Astrocyte of the spinal cord (primary cell): ENCODE measurements at places on chromosomes 1 and 21.

- DNase-seq, result no peak
Observed at GRCh38 chr1:147719029-147719698, 41.2 kb downstream of the GJA5 start.

DNA sequence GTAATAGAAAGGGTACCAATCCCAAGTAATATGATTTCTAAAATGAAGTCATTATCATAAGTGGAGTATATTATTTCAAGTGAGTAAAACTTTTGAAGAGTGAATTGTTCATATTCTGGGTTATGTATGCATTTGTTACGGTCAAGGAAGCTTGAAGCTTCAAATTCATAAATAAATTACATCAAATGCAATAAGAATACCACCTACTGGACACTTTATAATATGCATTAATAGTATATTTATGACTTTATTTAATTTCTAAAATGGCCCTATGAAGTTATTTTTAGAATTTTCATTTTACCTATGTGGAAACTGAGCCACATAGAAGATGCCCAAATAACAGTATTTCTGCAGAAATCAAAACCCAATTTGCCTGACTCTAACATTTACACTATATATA, 260.6 kb downstream of the SMYD3 start:
- DNase-seq, result no peak

GRCh38 chr1:26375081-26375480, 2.5 kb upstream of the ZNF683 start:
- DNase-seq, result no peak

DNA sequence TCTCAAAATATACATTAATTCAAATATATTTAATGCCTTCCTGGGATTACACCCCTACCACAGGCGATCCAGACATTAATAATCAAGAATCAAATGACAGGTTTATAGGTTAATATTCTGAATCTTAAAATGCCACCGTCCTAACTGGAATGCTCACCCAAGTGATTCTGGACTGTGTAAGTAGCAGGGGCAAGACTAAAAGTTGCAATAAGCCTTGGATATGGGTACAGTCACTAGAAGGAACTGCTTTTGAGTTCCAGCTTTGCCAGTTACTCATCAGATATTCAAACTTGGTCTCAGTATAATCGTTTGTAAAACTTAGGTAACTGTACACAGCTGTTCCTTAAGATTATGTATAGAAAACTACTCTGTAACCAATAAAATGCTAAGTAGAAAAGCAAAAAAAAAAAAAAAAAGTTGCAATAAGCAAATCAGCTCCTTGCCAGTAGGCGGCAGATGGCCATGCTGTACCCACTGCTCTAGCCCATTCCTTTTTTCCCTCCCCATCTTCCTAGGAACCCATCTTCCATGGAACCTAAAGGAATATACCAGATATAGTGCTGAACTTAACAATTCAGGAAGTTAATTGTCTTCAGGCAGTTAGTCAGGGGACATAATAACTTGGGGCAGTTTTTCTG, 10.5 kb downstream of the RO60 start:
- peak; percentile 12 for DNase-seq

DNA sequence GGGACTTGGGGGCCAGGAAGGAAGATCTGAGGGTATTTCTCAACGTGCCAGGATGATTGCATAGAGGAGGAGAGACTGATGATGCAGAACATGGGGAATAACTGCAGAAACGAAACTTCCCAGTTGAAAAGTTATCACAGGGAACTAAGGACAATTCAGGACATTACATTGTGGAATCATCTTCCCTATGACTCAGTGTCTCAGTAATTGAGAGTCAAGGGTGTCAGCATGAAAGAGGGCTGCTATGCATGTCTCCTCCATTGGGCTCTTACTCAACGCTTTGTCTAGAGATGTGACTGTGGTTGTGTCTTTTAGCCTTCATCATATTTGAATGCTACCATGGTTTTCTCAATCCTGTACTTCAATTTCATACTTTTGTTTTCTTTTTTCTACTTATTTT, 48.9 kb upstream of the PTGFR start:
- no peak for DNase-seq

- no peak for DNase-seq
Observed at GRCh38 chr21:32325706-32326105, 27.1 kb downstream of the MRAP start.

DNA sequence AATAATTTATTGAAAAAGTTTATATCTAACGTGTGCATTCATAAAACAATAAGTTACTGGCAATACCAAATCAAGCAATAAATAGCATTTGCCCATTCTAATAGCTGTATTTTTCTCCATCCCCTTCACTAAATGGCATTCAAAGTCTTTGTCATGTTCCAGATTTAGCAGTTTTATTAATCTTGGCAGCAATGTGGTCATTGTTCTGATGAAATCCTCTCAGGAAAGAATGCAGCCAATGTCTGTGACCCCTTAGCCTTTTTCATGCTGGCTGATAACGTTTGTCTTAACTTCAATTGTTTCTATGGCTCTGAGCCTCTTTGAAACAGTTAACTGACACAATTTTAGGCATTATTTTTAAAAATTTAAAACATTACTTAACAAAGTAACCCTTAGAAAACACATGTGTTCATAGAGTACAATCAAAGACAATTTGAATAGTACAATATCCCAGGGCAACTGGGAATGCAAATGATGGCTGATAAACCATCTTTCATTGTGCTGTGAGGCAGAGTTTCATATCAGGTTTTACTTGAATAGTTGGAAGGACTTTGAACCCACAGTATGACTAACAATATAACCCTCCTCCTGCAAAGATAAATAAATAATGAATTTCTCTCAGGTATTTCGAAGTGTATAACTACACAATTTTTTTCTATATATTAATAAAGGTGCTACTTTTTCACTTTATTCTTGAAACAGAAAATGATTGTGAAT, 217.5 kb downstream of the LRRIQ3 start:
- DNase-seq, result no peak

GRCh38 chr1:246274186-246274585, 232.9 kb downstream of the SMYD3 start:
- DNase-seq, result no peak

GRCh38 chr21:43597052-43597451, 62.2 kb downstream of the HSF2BP start:
- peak; percentile 85 for DNase-seq

DNA sequence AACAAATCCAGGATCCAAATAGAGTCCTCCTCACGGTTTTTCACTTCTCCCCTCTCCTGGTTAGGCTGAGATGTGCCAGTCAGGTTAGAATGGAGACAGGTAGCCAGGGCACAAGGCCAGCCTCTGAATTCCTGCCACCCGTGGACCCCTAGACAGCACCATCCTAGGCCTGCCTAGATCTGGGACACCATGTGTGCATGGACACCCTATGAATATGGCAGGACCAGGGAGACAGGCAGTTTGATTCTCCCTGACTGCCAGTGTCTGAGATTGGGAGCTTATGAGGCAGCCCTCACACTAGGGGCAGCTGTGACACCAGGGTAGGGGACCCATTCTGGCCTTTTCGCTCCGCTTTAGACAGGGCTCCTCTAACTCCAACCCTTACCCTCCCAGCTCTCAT, 7.5 kb downstream of the AVPR1B start:
- no peak for DNase-seq

- DNase-seq, result no peak
Observed at GRCh38 chr1:205716371-205717132, 33.4 kb downstream of the NUCKS1 start.

DNA sequence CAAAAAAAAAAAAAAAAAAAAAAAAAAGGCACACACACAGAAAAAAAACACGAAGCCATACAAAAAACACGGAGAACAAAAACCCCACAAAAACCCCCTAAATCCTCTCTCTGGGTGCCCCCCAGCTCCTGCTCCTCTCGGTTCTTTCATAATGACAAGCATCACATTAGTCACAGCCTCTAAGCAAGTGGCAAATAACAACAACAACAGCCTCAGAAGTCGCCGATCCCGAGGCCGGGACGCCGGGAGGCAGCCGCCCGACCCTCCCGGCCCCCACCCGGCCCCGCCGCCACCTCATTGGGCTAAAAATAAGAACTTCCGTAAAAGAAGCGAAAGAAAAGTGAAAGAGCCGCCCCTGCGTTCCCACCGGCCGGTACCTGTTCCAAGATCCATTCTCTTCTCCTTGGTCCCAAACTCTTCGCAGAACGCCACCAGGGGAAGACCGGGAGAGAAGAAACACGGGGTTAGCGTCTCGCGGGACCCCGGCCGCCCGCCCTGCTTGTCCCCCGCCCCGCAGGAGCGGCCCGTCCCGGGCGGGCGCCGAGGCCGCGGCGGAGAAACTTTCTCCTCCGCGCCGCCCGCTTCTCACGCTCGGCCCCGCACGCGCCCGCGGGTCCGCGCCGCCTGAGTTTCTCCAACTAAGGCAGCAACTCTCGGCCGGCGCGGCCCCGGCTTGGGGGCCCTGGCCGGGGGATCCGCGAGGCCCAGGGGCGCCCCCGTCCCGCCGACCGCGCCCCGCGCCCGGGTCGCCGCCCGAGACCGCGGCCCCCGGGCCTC, 102.8 kb downstream of the CASZ1 start:
- no peak for DNase-seq

GRCh38 chr1:78385744-78386462, 104.9 kb upstream of the PTGFR start:
- DNase-seq, result no peak

DNA sequence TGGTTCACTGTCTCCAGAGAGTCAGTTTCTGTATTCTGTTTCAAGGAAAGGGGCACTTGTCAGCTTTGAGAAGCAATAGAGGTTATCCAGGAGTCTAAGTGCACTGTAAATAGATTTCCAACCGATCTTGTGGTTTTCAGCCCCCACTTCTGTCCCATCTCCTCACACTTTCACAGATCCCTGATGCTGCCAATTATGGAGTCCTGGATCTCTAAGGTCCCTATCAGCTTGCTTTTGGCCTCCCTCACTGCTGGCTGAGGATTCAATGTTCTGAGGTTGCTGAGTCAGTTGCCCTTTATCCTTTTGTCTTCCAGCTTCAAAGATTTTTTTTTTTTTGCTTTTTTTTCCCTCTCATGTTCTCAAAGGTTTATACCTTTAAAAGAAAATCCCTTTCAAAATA, 98.4 kb downstream of the DIRAS3 start:
- peak; percentile 79 for DNase-seq

DNA sequence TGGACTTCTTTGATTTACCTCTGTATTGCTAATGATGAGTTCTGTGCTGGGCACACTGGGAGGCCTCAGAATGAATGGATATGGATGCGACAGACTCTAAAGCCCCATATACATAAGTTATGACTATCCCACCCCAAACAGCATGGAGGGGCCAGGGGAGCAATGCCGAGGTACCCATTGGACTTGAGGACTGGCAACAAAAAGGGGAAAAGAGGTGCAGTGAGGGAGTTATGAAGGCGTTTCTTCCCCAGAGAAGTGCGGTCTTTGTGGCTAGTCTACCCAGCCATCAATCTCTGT, 15.2 kb upstream of the CDCA8 start:
- no peak for DNase-seq

DNA sequence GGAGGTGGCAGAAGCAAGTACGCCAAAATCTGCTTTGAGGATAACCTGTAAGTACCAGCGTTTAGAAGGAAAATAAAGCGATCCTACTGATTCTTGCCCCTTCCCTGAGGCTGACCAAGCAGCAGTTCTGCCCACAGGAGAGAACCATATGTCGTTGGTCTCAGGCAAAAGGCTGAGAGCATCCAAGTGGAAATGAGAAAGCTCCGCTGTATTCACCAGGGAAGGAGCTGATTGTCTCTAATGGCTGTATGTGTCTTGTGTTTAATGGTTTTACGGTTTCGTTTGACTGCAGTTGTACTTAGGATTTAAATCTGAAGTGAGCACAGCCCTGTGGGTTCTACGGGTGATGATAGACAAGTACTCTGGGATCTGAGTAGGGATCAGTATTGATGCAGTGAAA, 21.9 kb downstream of the FAM3B start:
- DNase-seq, result no peak

DNA sequence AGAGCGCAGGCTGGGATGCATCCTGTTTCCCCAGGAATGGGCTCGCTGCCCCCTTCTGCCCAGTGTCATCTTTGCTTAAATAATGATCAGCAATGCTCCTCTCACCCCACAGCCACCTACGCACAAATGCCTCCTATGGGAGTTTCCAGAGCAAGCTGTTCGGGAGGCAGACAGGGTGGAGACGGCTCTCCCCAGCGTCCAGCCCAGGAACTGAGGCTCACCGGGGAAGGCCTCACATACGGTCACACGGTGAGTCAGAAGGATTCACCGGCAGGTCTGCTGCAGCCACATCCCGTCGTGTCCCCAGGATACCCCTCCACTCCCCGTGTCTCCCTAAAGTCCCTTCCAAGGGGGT, 40.3 kb upstream of the RUNX3 start:
- peak; percentile 63 for DNase-seq

DNA sequence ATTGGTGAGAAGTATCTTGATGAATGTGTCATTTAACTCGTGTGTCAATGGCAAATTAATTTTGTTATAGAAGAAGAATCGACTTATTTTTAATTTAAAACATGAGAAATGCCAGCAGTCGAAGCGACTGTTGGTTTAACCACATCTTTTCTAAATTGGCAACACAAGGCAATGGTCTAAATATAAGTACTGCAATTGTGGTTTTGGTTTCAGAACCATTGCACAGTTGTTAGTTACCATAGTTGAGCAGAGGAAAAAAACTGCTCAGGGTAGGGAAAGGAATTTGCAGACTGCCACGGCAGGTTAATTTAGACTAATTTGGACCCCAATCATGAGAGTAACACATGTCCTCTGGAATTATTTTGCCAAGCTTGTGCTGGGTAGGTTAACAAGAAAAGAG, 185.6 kb upstream of the RUNX1 start:
- DNase-seq, result peak; percentile 76

DNA sequence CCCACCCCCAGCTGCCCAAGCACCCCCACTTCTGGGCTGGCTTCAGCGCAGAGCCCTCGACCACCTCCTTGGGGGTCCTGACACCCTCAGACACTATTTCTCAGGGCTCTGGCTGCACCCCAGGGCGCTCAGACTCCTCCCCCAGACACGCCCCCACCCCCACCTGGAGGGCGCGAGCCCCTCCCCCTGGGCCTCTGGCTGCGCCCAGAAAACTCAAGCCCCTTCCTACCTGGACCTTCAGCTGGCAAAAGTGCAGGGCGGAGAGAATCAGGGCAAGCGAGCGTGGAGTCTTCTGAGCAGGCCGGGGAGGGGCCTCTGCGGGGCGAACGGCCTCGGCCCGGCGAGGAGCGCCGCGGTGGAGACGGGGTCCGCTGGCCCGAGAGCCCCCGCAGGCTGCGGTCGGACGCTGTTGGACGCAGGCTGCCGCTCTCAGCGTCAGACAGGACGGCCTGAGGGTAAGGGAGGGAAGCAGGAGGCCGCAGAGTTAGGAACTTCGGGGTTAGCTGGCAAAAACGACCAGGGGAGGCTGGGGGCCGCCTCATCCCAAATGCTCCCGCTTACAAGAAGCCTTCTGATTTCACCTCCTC, 17.4 kb upstream of the NBPF1 start:
- DNase-seq, result no peak

DNA sequence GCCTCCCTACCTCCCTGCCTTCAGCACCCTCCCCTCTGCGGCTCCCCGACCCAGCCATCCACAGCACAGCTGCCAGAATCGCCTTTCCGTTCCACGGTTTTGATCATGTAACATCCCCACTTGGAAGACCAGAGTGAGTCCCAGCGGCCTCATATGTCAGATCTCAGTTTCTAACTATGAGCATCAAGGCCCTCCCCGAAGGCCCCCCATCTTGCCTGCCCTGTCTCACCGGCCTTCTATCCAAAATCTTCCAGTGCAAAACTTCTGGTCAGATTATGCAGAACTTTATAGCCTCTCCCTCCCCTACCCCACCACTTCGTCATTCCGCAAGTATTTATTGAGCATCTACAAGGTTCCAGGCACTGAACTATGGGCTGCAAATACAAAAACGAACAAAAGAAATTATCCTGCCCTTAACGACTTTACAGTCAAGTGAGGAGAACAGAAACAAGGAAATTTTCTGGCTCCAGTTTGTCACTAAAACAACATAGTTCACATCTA, 20.3 kb upstream of the LMX1A start:
- DNase-seq, result no peak
